ENCODE measurements at places on chromosomes 7 and 10.

DNA sequence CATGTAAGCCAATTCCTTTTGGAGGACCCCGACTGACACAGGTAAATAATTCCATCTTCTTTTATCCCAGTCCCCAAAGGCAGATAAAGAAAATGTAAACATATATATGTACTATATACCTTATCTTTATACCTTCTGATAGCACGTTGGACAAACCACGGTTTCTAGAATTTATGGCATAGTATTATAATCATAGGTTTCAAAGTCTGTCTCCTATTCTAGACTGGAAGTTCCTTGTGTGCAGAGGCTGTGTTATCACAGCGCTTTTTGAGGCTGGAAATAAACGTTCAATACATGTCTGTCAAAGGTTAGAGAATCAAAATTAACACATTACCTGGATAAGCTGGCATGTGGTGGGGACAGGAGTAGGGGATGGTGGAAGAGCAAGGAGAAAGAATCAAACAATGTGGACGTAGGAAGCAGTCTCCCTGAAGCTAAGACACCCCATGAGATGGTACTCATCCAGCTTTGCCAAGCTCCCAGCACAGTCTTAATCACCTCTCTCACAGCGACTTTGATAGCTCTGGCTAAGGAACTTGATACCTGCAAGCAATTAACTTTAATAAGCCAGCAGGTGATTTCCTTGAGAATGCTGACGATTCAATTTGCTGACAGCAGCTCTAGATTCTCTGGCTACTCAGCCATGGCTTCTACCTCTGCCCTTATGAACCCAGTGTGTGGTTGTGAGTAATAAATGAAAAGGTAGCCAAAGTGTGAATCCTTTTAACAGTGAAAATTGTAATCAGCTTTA lies 208.4 kb upstream of the LRRTM3 start:
- DNase-seq = no peak

DNA sequence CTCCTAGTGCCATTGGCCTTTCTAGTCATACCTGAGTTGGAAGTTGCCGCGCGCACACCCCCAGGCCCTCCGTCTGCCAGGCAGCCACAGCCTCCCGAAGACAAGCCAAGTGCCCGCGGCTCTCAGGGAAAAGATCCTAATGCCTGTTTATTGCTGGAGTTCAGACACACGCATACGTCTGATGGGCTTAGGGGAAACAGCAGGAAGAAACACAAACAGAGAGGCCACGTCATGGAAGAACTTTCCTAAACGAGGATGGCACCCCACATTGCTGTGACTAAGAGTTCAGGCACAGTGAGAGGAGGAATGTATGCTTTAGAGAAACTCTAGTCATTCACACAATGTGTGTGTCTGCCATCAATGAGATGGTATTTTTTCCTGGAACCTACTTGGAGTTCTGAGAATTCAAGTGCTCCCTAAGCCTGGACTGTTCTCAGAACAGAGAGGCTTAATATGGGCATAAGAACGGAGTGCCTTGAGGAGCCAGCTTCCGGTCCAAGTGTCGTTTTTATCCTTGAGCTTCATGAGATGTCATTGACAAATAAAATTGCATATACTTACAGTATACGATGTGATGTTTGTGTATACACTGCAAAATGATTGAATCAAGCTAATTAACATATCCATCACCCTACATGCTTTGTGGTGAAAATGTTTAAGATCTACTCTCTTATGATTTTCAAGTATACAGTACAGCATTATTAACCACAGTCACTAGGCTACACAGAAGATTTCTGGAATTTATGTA lies 11.6 kb upstream of the RBP3 start:
- no peak for DNase-seq

DNA sequence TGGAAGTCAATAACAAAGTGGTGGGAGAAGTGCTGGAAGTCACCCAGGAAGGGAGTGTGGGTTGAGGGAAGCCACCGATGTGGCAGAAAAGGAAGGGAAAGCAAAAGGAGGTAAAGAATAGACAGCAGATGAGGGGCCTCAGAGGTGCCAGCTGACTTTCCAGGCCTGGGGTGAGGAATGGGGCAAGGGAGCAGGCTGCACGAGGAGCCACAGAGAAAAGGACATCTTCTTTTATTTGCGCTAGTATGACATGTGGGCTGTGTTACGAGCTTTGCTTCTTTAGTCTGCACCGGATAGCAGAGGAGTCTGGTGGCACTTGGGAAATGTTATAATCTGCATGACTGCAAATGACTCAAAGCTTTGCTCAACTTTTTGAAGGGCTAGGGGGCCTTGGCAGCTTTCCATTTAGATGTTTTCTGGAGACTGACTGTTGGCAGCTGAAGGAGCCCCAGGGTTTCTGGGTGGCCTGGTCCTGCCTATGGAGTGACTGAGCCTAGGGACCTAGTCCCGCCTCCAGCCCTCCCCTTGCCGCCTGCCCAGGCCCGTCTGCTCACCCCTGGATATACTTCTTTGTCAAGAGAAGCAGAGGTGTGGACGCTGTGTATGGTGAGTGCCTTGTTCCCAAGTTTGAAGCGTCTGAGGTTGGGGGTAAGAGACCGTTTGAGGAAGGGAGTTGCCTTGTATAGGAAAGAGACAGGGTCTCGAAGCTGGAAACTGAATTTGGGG lies 5.1 kb downstream of the PRXL2A start:
- DNase-seq = no peak

DNA sequence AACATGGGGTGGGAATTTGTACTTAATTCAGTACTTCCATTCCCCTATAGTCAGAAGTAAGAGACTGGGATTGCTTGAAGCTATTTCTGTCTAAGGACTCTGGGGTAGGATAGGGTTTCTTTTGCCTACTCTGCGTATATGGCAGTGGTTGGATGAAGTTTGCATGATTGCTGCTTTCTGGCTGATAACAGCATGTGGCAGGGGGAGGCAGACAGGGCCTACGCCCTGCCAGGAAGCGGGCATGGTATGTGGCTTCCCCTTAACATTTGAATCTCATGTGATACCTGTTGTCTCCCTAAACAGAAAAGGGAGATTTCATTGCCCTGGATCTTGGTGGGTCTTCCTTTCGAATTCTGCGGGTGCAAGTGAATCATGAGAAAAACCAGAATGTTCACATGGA lies 57.1 kb downstream of the TACR2 start:
- DNase-seq = no peak

GRCh38 chr7:721619-722248 lies 4.8 kb upstream of the DNAAF5 start:
- DNase-seq = no peak

DNA sequence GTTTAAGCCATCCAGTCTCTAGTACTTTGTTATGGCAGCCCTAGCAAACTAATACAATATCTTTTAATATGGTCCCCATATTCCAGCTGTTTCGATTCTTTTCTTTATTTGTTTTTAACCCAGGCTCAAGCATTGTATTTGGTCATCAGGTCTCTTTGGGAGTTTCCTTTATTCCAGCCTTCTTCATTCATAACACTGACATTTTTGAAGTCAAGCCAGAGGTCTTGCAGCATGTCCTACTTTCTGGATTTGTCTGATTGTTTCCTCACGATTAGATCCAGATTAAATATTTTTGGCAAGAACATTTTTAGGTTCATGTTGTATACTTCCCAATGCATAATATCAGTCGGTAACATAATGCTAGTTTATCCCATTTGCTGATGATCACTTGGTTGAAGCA lies 11.8 kb downstream of the SLC25A13 start:
- no peak for DNase-seq

GRCh38 chr7:35519971-35520809 lies 174.7 kb downstream of the HERPUD2 start:
- peak; percentile 59 for DNase-seq

GRCh38 chr7:136709876-136710275 lies 158.6 kb upstream of the CHRM2 start:
- no peak for DNase-seq

GRCh38 chr10:4807761-4808507 lies 18.1 kb upstream of the AKR1E2 start:
- no peak for DNase-seq

DNA sequence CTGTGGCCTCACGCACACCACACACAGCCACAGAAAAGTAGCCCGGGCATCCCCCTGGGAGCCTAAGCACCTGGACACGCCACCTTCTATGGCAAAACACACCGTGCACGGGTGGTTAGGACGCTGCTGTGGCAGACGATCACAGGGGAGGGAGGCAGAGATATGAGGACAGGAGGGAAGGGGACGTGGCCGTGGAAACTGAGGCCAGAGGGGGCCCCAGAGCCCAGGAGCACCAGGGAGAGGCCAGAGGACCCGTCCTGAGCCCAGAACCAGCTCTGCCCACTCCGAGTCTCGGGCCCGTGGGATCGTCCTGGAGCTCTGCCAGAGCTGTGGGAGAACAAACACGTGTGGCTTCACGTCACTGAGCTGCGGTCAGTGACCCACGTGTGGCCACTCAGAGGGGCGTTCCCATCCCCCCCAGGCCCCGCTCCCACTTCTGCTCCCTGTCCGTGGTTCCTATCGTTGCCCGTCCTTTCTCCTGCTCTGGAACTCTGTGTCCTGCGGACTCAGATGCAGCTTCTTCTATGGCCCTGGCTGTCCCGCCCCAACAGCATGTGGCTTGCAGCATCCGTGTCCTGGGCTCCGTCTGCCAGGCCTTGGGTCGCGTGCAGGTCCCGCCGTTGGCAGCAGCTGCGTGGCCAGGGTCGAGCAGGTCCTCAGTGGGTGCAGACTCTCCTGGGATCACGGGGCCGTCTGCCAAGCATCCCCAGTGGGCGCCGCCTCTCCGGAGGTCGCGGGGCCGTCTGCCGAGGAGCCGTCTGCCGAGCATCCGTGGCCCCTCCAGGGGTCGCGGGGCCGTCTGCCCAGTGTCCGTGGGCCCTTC lies 31.0 kb downstream of the GET4 start:
- no peak for DNase-seq

GRCh38 chr7:146772601-146773000 lies 656.0 kb downstream of the CNTNAP2 start:
- DNase-seq = no peak

DNA sequence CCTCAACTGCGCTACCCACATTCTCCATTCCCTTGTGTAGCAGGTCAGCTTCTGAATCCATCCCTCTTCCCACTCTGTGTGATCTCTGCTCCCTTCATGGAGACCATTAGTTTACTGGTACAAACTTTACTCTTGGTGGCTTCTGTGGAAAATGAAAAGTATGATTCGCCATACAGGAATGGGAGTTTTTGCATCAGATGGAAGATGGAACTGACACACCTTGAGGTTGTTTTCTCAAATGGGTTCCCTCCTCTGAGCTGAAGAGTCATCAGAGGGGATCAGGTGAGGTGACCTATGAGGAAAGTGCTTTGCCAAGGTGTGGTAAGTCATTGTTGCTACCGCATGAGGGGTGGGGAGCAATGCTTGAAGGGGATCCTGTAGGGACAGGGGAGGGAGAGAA lies 266.8 kb downstream of the INHBA start:
- DNase-seq = no peak

- DNase-seq = no peak
These were observed 2.6 kb downstream of the NKX6-2 start for GRCh38 chr10:132783165-132783939.

DNA sequence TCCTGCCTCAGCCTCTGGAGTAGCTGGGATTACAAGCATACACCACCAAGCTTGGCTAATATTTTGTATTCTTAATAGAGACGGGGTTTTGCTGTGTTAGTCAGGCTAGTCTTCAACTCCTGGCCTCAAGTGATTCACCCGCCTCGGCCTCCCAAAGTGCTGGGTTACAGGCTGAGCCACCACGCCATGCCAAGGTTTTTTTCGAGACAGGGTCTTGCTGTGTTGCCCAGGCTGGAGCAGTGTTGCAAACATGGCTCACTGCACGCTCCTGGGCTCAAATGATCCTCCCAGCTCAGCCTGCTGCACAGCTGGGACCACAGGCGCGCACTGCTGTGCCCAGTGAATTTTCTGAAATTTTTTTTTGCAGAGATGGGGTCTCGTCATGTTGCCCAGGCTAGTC lies 3.3 kb upstream of the SEC31B start:
- DNase-seq = no peak

- DNase-seq = no peak
These were observed 86.2 kb downstream of the GPR85 start for GRCh38 chr7:113000316-113001020.

- no peak for DNase-seq
These were observed 16.1 kb upstream of the PALD1 start for GRCh38 chr10:70462349-70462984.

DNA sequence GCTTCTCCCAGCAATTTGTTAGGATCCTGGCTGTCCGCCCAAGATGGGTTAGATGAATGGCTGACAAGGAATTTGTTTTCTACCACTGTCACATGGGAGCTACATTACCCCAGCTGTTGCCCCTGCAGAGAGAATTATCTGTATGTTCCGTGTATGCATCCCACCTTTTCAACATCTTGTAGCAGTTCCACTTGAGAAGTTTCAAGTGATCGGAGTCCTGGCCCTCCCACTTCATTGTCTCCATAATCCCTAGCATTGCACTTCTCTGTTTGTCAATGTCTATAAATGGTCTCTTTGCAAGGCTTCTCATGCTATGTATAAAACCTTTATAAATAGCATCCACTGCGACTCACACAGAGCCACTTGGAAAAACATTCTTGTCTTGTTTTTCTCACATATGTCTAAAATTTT lies 972.5 kb downstream of the CNTNAP2 start:
- DNase-seq = no peak

DNA sequence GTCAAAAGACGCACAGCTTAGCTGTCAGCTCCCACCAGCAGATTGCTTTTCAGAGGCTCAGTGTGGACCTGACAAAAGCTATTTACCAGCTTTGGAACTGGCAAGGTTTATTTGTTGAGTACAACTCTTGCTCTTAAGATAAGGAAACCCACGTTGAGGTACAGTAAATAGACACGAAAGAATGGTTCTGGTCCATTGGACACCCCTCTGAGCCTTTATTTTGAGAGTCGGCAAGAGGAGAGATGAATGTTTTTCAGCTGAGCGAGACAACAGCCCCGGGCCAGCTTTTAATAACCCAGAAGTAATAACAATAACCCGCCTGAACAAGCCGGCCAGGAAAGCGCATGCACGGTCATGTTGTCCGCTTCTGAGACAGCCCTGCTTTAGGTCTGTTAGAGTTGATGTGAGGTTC lies 49.0 kb downstream of the WNT2 start:
- no peak for DNase-seq

DNA sequence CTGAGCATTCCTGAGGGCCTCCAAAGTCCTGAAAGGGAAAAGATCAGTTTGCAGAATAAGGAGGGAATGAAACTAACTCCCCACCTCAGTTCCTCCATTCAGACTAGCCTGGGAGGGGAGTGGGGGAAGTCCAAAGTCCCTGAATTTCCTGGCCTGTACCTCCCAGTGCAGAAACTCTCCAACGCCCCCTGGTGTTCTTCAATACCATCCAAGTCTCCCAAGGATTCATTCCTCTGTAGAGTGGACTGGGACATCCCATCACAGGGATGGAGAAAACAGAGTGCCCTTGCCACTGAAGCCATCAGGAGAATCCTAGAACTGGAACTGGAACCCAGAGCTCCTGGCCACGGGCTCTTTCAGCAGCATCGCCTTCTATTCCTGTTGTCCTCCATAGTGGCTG lies 1.6 kb upstream of the COL13A1 start:
- peak; percentile 23 for DNase-seq

DNA sequence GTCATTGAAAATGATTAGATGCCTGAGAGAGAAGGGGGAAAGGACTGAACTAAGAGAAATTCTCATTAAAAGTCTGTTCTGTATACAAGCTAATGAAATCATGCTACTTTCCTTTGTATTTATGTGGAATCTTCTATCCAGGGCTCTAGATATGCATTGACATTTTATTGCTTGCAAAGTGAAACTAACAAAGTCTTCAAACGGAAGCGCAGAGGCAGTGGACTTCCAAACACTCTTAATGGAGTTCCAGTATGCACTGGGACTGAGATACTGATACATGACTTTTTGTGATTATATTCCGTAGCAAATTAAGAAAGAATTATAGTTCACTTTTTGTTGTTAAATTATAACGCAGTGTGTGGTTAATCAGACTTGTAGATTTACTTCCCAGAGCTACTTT lies 166.8 kb upstream of the TBX20 start:
- no peak for DNase-seq

- DNase-seq = no peak
These were observed 77.3 kb downstream of the STK31 start for GRCh38 chr7:23787272-23787671.
